ENCODE measurements at places on chromosomes 16 and 17.
A peak's percentile ranks its signal among the peaks of the same experiment; 100 is the strongest.

GRCh38 chr17:76304226-76305134, 3.6 kb downstream of the QRICH2 start:
- DNase-seq = no peak

GRCh38 chr16:85399583-85400284, 213.4 kb upstream of the GSE1 start:
- no peak for DNase-seq

GRCh38 chr16:5523829-5524228, 426.2 kb upstream of the EEF2KMT start:
- no peak for DNase-seq

DNA sequence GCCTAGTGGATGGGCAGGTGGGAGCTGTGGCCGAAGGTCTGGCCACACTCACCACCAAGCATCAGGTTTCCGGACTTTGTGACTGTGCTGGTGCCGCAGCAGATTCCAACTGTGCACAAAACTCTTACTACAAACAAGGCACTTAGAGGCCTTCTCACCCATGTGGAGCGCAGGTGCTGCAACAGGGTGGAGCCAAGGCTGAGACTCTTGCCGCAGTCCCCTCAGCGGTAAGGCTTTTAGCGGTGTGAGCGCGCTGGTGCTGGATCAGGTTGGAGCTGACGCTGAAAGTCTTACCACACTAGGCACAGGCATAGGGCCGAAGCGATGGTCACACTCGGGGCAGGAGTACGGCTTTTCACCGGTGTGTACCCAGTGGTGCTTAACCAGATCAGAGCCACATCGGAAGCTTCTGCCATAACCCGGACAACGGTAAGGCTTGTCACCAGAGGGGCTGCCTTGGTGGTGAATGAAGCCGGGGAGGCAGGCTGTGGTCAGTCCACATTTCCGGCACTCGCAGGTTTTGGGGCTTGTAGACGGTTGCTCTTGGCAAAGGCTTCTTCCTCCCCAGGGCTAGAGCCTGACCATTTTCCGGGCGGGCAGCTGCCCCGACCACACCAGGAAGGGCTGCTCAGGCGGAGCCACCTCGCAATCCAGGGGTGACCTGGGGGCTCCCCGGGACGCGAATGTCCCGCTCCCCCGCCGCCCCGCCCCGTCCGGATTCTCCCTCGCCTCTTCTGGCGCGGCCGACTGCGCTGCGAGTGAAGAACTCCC, 1.0 kb upstream of the ARMC5 start:
- peak; percentile 47 for DNase-seq

GRCh38 chr16:84575914-84576313, 42.0 kb downstream of the COTL1 start:
- DNase-seq = no peak

GRCh38 chr17:30552994-30553566, 75.9 kb downstream of the GOSR1 start:
- no peak for DNase-seq

GRCh38 chr16:69298261-69298660, 12.9 kb upstream of the VPS4A start:
- no peak for DNase-seq

DNA sequence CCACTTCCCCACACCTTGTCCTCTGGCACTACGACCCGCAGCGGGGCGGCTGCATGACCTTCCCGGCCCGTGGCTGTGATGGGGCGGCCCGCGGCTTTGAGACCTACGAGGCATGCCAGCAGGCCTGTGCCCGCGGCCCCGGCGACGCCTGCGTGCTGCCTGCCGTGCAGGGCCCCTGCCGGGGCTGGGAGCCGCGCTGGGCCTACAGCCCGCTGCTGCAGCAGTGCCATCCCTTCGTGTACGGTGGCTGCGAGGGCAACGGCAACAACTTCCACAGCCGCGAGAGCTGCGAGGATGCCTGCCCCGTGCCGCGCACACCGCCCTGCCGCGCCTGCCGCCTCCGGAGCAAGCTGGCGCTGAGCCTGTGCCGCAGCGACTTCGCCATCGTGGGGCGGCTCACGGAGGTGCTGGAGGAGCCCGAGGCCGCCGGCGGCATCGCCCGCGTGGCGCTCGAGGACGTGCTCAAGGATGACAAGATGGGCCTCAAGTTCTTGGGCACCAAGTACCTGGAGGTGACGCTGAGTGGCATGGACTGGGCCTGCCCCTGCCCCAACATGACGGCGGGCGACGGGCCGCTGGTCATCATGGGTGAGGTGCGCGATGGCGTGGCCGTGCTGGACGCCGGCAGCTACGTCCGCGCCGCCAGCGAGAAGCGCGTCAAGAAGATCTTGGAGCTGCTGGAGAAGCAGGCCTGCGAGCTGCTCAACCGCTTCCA, 2.6 kb downstream of the METTL26 start:
- DNase-seq = no peak

DNA sequence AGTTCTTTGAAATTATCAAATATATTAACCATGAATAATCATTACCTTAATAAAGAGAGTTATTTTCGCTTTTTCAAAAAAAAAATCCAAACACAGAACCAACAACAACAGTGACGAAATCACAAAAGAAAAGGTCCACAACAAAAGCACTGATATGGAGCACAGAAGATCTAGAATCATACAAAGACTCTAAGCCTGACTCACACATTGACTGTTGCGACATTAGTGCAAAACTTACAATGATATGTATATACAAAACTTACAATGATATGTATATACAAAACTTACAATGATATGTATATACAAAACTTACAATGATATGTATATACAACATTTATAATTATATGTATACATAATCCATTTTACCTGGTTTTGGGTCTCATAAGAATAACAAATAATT, 117.7 kb downstream of the USP22 start:
- DNase-seq = no peak

DNA sequence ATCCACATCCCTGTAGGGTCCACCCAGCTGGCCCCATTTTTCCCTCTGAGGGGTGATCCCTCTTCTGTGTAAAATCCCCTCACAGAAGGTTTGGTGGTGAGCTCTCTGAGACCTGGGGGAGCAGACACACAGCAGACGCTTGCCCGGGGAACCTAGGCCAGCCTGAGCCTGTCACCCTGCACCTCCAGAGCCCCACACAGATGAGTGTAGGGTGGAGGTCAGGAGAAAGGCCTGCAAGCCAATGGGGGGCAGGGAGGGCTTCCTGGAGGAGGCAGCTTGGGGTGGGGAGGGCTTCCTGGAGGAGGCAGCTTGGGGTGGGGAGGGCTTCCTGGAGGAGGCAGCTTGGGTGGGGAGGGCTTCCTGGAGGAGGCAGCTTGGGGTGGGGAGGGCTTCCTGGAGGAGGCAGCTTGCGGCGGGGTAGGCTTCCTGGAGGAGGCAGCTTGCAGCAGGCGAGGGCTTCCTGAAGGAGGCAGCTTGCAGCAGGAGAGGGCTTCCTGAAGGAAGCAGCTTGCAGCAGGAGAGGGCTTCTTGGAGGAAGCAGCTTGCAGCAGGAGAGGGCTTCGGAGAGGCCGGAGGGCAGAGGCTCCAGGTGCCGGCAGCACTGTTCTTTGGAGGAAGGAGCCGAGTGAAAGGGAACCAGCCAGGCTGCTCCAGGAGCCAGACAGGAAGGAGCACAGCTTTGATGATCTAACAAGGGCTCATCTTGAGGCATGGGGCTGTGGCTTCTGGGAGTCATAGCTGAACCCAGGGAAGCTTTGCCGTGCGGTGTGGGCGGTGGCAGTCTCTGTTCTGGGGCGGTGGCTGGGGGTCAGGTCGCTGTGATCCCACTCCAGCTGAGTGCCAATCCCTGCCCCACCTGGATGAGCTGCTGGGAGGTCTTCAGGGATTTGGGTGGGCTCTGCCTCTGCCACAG, 83.7 kb upstream of the ZNF469 start:
- peak; percentile 47 for DNase-seq

- no peak for DNase-seq
Observed at GRCh38 chr17:22411185-22411784, 719.0 kb downstream of the KCNJ18 start.

DNA sequence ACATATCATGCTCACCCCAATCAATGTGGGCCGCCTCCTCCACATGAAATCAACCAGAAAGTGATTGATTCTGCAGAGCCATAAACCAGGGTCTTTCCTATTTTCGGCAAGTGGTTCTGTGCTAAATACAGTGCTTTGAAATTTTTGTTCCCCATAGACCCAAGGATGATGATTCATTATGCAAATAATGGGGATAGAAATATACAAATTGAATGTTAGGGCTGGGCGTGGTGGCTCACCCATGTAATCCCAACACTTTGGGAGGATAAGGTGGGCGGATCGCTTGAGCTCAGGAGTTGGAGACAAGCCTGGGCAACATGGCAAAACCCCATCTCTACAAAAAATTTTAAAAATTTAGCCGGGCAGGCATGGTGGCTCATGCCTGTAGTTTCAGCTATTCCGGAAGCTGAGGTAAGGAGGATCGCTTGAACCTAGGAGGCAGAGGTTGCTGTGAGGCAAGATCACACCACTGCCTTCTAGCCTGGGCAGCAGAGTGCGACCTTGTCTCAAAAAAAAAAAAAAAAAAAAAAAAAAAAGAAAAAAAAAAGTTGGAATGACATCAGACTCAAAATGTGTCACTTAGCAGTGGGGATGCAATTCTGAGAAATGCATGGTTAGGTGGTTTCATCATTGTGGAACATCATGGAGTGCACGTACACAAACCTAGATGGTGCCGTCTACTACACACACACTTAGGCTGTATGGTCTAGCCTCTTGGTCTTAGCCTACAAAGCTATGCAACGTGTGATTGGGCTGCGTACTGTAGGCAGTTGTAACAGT, 581.7 kb downstream of the MAF start:
- DNase-seq = no peak

DNA sequence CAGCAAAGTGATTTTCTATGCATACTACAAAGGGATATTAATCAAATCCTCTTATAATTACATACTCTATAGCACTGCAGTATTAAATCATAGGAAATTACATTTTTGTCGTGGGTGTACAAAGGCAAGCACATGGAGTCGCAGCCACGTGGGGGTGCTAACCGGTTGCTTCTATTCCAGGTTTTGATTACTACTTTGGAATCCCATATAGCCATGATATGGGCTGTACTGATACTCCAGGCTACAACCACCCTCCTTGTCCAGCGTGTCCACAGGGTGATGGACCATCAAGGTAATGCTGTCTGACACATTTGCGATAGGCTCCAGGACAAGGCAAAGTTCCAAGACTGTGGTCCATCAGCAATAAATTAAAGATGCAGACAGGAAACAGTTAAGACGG, 60.1 kb downstream of the ARSG start:
- DNase-seq = no peak

GRCh38 chr17:2420176-2420575, 19.3 kb upstream of the MNT start:
- DNase-seq = no peak

DNA sequence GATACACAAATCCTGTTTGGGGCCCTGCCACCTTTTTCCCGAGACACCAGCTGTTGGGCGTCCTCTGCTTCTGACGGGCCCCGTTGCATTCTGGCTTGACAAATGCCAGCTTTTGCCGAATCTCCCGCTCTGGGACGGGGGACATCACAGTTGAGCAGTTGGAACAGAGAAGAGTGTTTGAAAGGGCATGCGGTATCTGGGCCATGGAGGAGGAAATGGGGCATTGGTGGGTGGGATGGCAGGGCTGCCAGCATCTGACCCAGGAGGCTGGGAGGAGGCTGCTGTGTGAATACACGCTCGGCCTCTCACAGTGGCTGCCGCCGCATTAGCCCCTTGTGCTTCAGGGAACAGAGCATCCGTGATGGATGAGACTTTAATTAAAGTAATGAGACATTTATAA, 184.3 kb upstream of the TNRC6C start:
- DNase-seq = no peak

DNA sequence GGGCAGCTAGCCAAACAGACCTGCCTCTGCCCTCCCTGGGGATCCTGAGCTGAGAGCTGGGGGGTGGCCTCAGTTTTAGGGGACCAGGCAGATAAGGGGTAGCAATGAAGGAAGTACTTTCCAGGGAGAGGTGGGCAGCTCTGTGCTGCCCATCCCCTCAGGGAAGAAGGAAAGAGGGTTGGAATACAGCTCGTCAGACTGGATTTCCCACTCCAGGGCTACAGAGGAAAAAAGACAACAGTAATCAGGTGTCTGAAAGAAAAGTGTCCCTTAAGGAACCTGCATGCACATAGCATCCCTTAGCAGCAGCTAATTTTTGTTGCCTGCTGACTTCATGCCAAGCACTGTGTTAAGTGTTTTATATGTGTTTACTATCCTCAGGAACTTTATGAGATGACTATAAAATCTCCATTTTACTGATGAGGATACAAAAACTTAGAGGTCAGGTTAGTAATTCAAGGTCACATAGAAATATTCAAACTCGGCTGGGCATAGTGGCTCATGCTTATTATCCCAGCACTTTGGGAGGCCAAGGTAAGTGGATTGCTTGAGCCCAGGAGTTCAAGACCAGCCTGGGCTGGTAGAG, 3.2 kb upstream of the MRPL58 start:
- no peak for DNase-seq

- DNase-seq = no peak
Observed at GRCh38 chr17:56536766-56537165, 56.7 kb upstream of the NOG start.

GRCh38 chr17:10357768-10358167, 15.0 kb downstream of the MYH13 start:
- DNase-seq = no peak

DNA sequence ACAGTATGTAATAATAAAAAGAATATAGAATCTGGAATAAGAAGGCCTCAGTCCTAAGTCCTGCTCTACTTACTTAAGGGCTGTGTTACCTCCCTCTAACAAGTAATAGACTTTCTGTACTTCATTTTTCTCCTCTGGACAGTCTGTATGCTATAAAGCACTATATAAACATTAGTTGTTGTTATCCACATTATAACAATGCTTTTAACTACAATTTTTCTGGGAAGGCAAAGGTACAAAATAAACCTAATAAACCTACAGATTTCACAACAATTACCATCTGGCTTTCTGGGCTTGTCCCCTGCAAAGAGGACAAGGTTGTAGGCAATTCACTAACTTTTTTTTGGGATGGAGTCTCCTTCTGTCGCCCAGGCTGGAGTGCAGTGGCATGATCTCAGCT, 32.7 kb downstream of the RFFL start:
- no peak for DNase-seq

GRCh38 chr16:27852681-27853080, 210.8 kb downstream of the GSG1L start:
- no peak for DNase-seq

DNA sequence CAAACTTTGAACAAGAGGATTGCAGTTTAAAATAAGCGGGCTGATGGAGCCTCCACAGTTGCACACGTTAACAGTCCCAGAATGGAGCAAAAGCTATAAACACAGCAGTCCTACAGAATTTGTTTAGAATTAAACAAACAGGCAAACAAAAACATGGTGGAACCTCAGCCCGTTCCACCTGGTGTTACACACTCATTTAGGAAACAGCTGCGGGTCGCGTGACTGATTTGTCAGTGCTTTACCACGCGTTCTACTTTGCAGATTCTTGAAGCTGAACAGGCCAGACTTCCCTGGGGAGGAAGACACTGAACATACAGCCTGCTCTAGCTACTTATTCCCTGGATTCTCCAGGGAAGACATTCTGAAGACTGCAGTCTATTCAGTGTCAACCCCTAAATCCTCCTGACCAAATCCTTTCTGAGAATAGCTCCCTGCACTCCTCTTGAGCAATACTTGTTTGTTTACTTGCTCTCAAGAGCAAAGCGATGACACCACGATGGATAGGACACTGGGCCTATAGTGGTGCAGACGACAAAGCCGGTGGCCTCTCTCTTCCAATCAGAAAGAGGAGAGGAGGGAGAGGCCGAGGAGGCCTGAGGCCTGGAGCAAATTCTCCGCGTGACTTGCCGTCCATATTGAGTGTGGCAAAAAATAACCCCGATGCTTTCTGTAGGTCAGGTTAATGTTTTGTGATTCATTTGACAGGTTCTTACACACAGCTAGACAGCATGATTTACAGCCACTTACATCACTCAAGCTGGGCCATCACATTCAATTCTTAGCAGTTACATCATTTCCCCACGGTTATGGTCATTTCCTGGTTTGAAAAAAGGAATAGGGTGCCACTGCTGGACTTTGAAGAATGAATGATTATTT, 4.0 kb upstream of the MAP1LC3B start:
- DNase-seq = peak; percentile 99
